Mammary epithelial cell (primary cell): ENCODE measurements at places on chromosomes 11 and 22. TPM values are rescaled to one million over a fixed set of nuclear protein-coding genes. Genes with fewer than 3 reads are reported as not detected.
A peak's percentile ranks its signal among the peaks of the same experiment; 100 is the strongest.

CTSW gene
- 0.11 TPM for polyA plus RNA-seq

UCP3 gene
- polyA plus RNA-seq: 0.28 TPM

FXYD6 gene
- 0.35 TPM for polyA plus RNA-seq

DNA sequence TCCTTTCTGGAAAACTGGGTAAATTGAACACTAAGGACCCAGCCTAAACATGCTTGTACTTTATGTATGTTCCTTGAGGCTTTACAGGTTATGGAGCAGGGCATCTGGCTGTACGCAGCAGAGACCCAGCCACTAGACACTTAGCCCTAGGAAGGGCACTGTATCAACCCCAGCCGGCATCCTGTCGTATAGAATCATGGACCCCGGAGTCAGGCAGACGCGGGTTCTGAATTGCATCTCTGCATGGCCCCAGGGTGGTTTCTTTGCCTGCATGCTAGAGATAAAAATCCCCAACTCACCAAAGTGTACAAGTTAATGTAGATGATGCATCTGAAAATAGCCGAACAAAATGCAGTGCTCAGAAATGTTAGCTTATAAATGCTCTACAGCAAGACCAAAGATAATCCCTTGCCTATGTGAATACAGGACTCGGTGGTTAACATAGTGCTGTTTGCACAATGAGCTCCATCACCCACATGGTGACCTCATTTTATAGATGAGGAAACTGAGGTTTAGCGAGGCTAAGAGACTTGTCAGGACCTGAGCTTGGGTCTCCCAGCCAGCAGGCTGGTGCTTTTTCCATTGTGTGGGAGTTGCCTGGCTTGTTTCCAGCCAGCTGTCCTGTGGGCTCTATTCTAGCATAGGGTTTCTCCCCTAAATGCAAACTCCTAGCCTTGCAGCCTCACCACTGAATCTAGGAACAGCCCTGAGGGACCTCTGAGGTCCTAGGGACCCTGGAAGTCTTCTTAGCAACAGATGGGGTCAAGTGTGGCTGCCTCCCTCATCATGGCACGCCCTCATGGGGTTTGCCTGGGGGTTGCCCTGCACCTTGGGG, 7.3 kb downstream of the CD6 start:
- DNase-seq: peak; percentile 95

DNA sequence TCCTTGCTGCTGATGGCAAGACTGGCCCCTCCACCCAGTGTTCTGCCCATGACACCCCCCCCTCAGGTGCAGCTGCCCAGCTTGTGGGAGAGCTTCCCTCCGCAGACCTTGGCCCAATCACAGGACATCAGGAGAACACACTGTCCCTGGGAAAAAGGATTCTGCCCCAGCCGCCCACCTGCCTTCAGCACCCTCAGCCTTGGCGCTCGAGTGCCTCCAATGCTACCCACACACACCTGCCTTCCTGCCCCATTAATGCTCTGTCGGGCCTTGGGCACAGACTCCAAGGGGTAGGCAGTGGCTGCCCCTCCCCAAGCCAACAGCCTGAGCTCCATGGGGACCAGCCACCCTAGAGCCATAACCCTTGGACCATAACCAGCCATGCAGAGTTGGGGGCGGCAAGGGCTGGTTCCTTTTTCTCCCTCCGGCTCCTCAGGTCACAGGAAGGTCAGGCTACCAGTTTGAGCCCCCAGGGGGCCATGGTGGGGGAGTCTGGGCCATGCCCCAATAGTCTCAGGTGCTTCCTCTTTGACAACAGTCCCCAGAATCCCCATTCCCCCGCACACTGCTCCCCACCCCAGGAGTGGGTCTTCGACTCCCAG, 1.3 kb upstream of the ZNF70 start:
- DNase-seq: no peak

- DNase-seq: no peak
These were observed 76.3 kb downstream of the MICAL2 start for GRCh38 chr11:12186701-12187100.

- no peak for DNase-seq
These were observed 283.4 kb downstream of the TBC1D22A start for GRCh38 chr22:47045691-47046410.

DNA sequence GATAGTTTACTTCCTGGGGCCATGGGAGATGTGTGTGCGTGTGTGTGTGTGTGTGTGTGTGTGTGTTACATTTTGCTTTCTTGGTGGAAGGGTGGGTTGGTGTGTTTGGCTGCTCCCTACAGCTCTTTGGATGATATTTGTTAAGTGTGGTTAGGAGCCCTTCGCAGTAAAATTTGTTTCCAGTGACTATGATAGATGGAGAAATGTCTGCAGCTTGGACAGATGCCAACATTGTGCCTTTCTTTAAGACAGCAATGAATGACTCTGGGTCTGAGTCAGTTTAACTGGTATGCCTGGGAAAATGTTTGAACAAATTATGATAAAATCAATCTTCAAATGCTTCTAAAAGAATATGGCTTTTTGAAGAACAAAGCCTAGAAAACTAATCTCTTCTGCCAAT, 102.7 kb upstream of the TRPC6 start:
- peak; percentile 85 for DNase-seq

DNA sequence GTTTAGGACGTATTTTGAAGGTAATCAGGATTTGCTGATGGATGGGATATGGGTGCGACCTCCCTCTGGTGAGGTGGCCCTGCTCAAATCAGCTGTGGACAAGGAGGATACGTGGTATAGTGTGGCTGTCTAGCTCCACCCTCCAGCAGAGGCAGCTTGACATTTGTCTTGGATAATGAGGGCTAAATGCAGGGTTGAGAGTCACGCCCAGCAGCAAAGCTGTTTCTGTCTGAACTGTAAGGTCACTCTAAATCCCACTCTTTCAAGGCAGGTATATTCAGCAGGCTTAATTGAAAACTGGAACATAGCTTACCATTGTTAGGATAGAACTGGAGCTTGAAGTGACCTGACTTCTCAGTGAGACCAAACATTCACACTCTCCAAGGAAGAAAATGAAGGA, 98.7 kb downstream of the SWAP70 start:
- DNase-seq: no peak

GRCh38 chr22:32855045-32855756, 53.7 kb downstream of the TIMP3 start:
- no peak for DNase-seq

GRCh38 chr22:40541300-40541699, 95.2 kb downstream of the MRTFA start:
- peak; percentile 99 for DNase-seq
